ENCODE measurements at places on chromosomes 16 and 17. TPM values are rescaled to one million over a fixed set of nuclear protein-coding genes. Genes with fewer than 3 reads are reported as not detected.

GRCh38 chr17:50298018-50298417, 23.8 kb downstream of the TMEM92 start:
- no peak for DNase-seq

DNA sequence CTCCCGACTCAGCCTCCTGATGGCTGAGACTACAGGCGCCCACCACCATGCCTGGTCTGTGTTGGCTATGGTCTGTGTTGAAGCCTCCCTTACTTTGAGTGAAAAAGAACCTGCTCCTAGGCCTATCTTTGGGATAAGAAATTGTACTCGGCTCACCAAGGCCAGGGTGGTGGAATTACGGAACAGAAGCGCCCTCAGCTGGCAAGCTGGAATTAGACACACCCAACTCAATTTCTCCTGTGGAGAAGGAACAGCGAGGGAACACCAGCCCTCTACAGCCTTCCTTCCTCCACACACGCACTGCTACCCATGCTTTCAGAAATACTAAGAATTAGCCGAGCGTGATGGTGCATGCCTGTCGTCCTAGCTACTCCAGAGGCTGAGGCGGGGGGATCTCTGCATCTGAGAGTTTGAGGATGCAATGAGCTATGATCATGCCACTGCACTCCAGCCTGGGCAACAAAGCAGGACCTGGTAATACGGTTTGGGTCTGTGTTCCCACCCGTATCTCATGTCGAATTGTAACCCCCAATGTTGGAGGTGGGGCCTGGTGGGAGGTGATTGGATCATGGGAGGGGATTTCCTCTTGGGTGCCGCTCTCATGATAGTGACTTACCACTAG, 40.1 kb upstream of the RBBP6 start:
- peak; percentile 56 for DNase-seq

GRCh38 chr17:73551759-73552158, 92.5 kb downstream of the SDK2 start:
- DNase-seq, result no peak

- no peak for DNase-seq
Observed at GRCh38 chr16:61814726-61815347, 221.4 kb downstream of the CDH8 start.

DNA sequence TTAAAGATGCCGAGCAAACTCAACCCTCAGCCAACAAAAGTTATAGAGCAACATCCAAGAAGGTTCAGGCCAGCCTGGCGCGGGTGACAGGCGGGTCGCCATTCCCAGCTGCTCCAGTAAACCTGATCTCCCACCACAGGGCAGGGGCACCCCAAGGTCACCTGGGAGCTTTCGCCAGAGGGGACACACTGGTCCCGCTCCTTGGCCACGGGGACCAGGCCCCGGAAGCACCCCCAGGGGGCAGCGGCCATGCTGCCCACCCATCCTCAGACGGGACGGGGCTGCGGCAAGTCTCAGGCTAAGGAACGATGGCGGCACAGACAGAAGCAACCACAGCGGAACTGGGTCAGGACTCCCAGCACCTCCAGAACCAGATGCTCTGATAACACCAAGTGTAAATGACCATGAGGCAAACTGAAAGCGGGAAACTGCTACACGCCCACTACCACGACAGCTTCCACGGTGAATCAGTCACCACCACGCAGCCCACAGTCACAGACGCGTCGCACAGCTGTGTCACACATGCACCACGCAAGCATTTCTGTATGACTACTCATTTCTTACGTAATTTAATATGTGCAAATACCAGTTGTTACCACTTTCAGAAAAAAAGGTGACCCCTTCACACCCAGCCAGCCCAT, 14.1 kb upstream of the CCDC154 start:
- no peak for DNase-seq

DNA sequence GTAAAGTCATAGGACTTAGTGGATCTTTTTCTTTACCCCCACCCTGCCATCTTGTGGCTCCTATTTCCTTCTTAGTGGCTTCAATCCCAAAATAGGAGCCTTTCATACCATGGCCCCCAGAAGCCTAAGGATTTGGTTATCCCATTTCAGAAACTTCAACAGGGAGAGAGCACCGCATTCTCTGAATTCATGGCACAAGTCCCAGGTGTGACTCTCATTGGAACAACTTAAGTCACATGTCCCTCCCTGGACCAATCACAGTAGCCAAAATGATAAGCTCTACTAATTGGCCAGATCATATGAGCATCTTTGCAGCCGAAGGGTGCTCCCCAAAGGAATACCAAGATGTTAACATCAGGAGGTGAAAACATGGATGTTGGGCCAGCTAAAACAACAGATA, 43.2 kb downstream of the AXIN2 start:
- DNase-seq, result no peak

GRCh38 chr16:8795091-8795490, 2.3 kb downstream of the TMEM186 start:
- no peak for DNase-seq

DNA sequence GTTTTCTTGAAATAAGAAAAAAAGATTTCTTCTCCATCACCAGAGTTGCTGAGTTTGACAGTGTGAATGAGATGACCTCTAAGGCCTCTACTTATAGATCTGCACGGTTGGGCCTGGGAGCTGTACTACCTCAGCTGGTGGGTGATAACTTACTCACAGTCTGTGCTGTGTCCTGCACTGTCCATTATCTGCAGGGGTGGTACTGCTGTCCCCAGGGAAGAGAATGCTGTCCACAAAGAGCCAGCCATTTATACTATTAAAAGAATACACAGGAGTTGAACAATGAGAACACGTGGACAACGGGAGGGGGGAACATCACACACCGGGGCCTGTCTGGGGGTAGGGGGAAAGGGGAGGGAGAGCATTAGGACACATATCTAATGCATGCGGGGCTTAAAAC, 655.3 kb downstream of the WWOX start:
- DNase-seq, result no peak

DNA sequence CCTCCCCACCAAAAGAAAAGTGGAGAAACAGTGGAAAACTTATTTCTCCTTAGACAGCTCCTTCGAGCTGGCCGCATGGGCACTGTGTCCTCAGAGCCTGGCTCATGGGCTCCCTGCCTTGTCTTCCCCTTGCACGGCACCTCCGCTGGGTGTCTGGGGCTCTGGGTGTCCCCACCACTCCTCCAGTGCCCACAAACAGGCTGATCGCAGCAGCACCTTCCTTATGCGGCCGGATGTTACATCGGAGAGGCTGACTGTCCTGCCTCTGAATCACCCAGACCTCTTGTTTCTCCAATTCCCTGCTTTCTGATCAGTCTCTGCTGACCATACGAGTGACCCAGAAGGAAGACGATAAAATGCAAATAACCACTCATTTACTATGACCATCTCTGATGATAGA, 121.7 kb downstream of the SLC39A11 start:
- DNase-seq, result no peak

DNA sequence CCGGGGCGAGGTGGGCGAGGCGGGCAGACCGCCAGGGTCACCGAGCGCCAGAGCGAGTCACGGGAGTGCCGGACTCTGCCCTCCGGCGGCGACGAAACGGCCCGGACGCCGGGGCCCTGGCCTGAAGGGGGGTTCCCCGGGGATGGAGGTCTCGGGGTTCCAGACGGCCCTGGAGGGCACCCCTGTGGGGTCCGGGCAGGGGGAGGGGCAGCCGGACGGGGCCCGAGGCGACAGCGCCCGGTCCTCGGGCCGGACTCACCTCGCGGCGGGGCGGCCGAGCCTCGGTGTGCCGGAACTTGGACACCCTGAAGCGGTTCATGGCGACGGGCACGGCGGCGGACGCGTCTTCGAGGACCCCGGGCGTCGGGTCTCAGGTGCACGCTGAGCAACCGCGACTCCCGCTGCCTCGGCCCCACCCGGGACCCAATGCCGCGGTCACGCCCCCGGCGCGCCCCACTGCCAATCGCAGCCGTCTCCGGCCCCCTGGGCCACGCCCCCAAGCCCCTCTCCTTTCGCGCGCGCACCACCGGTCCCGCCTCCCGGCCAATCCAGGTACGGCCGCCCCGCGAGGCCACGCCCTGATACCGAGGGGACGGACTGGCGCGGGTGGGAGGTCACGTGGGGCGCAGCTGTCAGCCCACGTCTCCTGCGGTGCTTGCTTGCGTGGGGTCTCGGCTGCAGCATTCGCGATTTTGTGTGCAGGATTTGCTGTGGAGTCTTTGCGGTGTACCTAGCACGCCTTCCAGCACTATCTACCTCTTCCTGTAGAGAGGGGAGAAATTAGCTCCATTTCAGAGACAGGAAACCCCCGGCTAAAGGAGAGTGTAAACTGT, at the start of gene CORO7:
TSS of gene CORO7 (minus strand) at position 397 of the 833 bp plus-strand sequence. CDS start at position 319, 78 bp downstream.
- DNase-seq, result peak; percentile 83

DNA sequence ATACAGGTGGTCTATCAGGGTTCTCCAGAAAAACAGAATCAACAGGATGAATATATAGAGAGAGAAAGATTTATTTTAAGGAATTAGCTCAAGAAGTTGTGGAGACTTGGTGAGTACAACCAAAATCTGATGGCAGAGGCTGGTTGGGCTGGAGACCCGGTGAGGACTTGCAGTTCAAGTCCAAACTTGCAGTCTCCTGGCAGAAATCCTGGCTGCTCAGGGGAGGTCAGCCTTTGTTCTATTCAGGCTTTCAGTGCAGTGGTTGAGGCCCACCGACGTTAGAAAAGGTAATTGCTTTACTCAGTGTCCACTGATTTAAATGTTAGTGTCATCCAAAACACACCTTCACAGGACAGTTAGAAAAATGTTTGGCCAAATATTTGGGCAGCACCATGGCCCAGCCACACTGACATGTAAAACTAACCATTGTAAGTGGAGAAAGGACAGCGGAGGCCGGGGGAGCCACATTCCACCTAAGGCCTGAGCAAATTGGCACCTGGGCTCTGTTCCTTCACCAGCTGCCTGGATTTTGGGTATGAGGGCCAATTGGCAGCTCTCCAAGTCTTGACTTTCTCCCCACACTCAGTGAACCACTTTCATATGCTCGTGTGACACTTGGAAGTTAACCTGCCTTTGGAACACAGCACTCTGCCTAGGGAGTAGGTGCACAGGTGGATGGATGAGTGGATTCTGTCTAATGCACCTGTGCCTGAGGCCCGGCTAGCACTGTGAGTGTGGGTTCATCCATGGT, 54.7 kb downstream of the CACNG5 start:
- DNase-seq, result no peak

- DNase-seq, result no peak
Observed at GRCh38 chr17:37605081-37605480, 4.1 kb downstream of the SYNRG start.

DNA sequence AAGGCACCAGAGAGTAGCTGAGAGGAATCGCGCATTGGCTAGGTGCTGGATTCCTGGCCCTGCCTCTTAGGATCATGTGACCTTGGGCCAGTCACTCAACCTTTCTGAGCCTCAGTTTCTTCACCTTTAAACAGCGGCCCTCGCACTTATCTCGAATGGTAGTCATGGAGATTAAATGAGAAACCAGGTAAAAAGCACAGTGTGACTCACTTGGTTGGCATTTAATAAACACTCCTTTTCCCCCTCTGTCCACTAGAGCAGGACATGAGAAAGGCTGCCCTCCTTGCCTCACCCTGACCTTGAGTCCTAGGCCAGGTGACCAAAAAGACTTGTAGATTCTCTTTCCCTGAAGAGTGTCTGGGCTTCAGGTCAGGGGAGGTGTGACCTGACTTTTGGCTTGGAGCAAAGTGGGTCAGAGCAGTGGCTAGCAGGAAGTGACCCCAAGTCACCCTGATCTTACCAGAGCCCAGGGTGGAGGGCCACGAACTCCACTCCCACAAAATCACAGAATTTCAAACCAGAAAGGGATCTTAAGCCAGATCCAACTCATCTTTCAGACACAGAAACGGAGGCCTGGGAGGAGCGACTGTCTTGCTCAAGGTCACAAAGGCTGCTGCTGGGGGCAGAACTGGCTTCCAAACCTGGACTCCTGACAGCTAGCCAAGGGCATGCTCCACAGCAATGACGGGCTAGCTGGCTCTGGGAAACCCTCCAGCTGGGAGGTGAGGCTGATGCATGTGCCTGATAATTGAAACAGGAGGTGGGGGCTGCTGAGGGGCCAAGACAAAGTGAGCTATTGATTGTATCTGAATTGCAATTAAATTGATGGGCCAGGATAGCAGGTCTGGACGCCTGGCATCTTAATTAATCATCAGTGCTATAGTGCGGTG, 65.2 kb downstream of the PIPOX start:
- DNase-seq, result peak; percentile 50

- DNase-seq, result peak; percentile 73
Observed at GRCh38 chr16:72474501-72475123, 302.7 kb upstream of the PMFBP1 start.

DNA sequence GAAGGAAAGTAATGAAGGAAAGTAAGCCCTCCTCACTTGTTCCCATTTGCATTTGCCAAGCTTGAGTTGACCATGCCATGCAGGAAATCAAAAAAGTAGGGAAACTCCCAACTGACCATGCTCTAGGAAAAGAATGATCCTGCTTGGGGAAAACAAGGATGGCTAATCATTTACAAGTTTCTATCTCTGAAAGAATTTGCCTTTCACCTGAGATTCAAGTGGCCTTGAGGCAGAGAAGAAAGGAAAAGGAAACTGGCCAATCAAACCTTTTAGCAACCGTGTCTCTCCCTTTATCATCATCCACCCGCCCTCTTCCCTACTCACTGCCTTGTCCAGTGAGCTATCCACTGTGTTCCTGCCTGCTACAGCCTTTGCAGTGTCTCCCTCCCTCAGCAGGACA, 757.2 kb upstream of the SOX9 start:
- DNase-seq, result no peak

DNA sequence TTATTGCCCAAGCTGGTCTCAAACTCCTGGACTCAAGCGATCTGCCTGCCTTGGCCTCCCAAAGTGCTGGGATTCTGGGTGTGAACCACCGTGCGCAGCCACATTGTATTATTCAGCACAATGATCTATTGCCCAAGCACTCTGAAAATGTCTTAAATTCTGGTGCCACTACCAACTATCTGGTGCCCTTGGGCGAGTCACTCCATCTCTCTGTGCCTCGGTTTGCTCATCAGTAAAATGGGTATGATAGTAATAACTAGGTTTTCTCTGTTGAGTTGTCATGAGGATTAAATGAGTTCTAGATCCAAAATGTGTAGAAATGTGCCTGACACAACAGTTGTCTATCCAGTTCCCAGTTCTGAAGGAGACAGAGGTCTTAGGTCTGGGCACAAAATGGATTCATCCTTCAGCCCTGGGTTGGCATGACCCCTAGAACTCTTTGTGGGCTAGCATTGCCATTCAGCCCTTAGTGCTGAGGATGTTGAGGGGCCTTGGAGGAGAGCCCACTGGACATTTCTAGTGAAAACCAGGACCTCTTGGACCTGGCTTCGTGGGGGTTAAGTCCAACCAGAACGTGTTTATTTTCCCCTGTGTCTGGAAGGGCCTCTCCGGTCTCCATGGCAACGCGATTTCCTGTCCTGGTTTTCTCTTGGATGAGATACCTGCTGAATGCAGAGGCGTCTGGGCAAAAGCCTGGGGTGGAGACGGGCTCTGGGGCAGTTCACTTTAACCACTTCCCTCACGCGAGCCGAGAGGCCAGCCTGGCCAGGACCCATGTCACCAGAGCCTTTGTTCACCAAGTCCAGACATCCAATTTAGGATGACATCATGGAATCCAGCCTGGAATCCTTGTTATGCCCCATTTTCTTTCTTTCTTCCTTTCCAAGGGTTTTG, 43.7 kb upstream of the TNRC6A start:
- peak; percentile 17 for DNase-seq

The HASPIN gene
- total RNA-seq, result 12.7 TPM

The SPATA32 gene
- total RNA-seq, result not detected

The SLC38A8 gene
- total RNA-seq, result not detected

The KRTAP4-5 gene
- not detected for total RNA-seq

The TBC1D3H gene
- not detected for total RNA-seq

The OTOP2 gene
- not detected for total RNA-seq

The FNDC8 gene
- not detected for total RNA-seq

The PRCD gene
- 0.86 TPM for total RNA-seq

The RDM1 gene
- total RNA-seq, result 2.0 TPM

The CTRB2 gene
- total RNA-seq, result not detected

Measured in PC-3 (cell line).